Neural crest cell (in vitro differentiated cells): ENCODE measurements at places on chromosomes 5 and 9.

- no peak for DNase-seq
Observed at GRCh38 chr9:7770111-7770510, 29.5 kb downstream of the DMAC1 start.

- no peak for DNase-seq
Observed at GRCh38 chr5:137312011-137312410, 187.1 kb downstream of the SPOCK1 start.

DNA sequence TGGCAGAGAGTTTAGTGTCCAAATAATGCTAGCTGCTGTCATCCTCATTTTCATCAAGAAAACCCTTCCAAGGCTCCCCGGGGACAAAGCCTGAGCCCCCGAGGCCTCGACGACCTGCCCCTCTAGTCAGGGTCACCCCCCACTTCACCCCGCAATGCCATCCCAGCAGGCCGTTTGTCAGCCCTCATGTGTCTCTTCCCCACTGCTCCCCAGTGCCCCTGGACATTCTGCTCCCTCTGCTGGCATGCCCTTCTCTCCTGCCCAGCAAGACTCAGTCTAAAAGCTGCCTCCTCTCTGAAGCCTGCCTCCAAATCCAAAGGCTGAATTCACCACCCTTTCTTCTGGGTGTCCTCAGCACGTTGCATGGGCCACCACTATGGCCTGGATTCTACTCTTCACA is 59.3 kb downstream of the PAX5 start:
- no peak for DNase-seq

DNA sequence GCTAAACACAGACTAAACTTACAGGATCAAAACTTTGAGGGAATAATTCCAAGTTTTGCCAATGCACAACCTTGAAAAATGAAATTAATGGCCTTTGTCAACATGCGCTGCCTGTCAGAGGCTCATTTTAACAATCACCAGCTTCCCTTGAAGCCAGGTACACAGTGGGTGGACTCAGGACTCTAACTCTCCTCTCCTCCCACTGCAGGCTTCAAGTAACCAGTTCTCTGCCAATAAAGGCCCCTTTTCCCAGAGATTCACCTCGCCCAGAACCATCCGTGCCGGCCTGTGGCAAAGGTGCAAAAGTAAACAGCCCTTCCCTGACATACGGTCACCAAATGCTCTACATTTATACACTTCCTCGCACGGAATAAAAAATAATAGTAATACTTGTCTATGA is 18.4 kb upstream of the FBP2 start:
- no peak for DNase-seq

DNA sequence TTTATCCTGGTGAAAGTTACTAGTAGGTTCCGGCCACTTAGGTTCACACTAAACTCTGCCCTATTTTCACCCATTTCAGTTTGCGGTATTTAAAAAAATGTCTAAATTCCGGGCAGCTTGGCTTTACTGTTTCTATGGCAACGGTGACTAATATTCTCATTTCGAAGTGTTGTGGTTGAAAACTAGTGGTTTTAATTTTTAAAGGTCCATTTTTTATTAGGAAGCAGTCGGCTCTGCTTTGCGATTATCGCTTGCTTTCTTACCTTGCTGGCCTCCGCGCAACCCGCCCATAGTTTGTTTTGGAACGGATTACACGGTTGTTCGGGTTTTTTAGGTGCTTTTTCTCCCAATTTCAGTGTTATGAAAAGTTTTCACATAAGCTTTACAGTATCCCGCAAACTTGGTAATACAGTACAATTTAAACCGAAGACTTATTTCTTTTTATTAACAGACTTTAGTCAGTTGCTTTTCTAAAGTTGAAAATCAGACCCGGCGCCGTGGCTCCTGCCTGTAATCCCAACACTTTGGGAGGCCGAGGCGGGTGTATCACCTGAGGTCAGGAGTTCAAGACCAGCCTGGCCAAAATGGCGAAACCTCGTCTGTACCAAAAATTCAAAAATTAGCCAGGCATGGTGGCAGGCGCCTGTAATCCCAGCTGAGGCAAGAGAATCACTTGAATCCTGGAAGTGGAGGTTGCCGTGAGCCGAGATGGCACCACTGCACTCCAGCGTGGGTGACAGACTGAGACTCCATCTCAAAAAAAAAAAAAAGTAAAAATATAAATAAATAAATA is 1.6 kb downstream of the KDM4C start:
- DNase-seq = no peak

GRCh38 chr5:119750887-119751733 is 121.8 kb downstream of the FAM170A start:
- no peak for DNase-seq

DNA sequence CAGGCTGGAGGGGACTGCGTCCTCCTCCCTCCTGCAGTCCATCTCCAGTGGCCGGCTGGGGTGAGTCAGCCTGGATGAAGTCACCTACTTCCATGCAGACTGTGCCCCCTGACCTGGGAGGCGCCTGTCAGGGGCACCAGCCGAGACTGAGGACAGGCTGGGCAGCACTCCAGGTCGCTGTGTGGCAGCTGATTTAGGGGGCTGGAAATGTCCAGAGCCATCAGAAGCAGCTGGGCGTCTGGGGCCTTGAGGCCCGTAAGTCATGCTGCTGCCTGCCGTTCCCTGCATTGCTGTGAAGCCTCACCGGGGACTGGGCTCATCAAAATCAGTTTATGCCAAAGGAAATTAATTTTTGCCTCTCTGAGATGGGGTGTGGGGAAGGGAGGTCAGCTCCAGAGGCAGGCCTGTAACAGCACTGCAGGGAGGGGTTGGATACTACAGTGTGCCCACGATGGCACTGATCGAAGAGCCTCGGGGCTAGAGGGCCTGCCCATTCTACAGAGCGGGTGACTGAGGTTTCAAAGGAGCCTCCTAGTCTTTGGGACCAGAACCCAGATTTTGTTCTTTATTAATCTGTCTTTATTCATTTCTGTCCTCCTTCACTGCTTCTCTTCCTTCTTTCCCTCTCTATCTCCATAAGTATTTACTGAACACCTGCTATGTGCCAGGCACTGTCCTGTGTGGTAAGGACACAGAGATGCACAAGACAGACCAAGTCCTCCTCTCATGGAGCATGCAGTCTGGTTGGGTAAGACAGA is 70.4 kb upstream of the PSD2 start:
- DNase-seq = no peak
